ENCODE measurements at places on chromosomes 3 and 15.

- no peak for DNase-seq
These were observed 153.7 kb upstream of the KCNMB2 start for GRCh38 chr3:178382449-178383061.

DNA sequence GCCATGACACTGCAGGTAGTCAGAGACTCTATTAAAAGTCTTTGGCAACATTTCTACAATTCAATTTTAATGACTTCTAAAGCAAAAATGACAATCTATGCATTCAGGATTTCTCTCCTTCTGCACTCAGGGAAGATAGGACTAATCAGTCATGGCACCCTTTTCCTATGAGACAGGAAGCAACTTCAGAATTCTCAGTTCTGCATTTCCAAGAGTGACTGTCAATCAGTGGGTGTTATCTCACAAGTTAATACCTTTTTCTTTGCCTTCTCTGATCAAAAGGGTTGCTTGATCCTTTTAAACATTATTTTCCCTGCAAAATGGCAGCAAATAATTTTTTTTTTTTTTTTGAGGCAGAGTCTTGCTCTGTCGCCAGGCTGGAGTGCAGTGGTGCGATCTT lies 7.8 kb upstream of the ICE2 start:
- DNase-seq, result no peak

DNA sequence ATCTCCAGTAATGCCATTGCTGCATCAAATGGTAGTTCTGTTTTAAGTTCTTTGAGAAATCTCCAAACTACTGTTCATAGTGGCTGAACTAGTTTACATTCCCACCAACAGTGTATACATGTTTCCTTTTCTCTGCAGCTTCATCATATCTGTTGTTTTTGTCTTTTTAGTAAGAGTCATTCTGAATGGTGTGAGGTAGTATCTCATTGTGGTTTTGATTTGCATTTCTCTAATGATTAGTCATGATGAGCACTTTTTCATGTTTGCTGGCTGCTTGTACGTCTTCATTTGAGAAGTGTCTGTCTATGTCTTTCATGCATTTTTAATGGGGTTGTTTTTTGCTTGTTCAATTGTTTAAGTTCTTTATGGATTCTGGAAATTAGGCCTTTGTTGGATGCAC lies 10.2 kb upstream of the GCSAM start:
- DNase-seq, result no peak

- no peak for DNase-seq
These were observed 356.0 kb upstream of the RBMS3 start for GRCh38 chr3:28924744-28925360.

DNA sequence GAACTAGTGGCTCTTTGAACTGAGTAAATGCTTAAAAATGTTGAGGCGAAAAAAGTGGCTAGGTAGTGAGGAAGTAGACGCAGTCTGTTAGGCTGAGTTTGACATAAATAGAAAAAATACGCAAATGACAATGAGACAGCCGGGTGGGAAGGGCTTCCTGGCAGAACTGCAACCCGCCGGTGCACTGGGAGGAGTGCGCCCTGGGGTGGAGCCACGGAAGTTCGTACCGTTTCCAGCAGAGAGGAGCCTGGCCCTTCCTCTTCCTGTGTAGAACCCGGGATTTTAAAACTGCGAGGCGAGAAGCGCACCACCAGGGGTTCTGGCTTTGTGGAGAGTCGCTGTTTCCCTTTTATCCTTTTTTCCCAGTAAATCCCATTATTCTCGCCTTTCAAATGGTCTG lies 602.6 kb downstream of the PYDC2 start:
- DNase-seq, result no peak

DNA sequence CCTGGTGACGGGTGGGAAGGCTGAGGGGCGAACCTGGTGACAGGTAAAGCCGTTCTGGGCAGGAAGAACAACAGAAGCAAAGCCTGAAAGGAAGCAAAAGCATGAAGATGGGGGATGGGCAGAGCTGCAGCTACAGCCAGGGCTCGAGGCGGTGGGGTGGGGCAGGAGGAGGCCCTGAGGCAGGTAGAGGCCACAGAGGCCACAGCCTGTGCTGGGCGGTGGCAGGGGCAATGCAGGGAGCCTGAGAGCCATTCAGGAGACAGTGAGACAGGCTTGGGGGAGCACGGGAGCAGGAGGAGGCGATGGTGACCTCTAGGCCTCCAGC lies 8.2 kb downstream of the PCSK6 start:
- DNase-seq, result no peak

DNA sequence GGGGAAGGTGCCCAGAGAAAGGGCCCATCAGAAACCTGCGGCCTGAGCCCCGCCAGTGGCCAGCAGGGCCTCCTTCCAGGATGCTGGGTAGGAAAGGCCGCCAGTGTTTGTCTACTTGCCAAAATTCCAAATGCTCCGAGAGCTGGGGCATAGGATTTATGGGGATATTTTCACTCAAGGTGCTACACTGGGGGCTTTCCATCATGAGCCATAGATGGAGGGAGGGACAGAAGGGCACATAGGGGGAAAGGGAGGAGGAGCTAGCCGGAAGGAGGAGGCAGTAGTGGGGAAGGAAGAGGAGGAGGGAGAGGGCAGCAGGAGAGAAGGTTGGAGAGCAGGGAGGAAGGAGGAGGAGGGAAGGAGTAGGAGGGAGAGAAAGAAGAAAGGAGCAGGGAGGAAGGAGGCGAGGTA lies 494.7 kb upstream of the PROK2 start:
- no peak for DNase-seq

DNA sequence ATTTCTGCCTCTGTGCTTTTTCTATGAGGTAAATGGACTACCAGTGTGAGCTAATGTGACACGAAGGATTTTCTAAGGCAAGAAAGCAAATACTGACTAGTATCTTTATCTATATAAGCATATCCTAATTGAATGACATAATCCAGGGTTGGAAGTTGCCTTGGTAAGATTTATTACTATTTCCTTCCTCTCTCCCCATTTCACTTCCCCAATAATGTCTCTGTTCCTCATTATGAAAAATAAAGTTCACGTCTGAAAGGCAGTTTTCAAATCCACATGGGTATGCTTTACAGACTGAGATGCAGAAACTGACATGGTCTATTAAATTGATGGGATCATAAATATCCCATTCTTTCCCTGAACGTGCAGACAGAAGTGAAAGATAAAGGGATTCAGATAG lies 86.0 kb downstream of the DTWD1 start:
- no peak for DNase-seq

GRCh38 chr3:112085735-112086075 lies 484 bp upstream of the C3orf52 start:
- DNase-seq, result no peak

- no peak for DNase-seq
These were observed 37.5 kb upstream of the C3orf38 start for GRCh38 chr3:88112289-88112688.

- DNase-seq, result no peak
These were observed 13.9 kb downstream of the OR5H15 start for GRCh38 chr3:98180319-98180890.

DNA sequence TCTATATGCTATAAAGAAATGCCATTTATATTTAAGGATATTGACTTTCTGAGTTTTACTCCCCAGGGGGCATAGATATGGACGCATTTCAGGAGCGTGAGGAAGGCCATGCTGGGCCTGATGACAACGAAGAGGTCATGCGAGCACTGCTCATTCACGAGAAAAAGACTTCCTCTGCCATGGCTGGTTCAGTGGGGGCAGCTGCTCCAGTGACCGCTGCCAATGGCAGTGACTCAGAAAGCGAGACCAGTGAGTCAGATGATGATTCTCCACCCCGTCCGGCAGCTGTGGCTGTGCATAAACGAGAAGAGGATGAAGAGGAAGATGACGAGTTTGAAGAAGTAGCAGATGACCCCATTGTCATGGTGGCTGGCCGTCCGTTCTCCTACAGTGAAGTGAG lies 38.4 kb downstream of the GTF2E1 start:
- DNase-seq, result no peak

- no peak for DNase-seq
These were observed 308.5 kb downstream of the SV2B start for GRCh38 chr15:91408476-91409076.

DNA sequence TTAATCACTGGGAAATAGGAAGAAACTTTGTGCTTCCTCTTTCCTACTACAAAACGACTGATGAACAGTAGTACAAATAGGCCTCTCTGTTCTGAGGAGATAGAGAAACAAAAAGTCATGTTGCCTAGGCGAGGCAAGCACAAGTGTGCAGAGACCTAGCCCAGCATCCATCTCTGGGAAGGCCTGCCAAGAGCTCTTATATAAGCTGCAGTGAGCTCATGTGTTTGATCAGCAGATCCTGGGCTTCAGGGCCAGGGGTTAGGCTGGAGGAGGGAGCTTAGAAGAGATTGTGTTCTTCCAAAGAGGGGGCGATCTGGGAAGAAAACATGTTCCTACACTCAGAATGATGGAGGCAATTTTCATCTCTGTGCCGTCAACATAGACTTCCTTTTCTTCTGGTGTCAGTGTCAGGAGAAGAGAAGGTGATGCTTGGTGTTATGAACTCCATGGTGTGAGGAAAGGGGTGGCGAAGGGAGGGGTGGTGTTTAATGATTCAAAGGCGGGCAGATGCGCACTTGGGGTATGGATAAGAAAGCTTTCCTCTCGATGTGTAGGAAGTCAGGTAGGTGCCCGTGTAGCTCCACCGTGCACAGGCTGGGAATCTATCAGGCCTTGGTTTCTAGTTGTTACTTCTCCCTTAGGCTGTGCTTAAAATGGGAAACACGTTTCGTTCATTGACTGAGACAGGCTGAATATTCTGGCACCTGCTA lies 29.5 kb upstream of the ETV5 start:
- DNase-seq, result no peak

- no peak for DNase-seq
These were observed 25.3 kb downstream of the RBPMS2 start for GRCh38 chr15:64749999-64750657.

- DNase-seq, result no peak
These were observed 15.3 kb downstream of the OR4F15 start for GRCh38 chr15:101827257-101827656.

GRCh38 chr15:43934480-43934879 lies 107.7 kb downstream of the WDR76 start:
- no peak for DNase-seq

GRCh38 chr3:125213946-125214542 lies 1.5 kb upstream of the SLC12A8 start:
- DNase-seq, result no peak
